Mesothelial cell of epicardium (in vitro differentiated cells): ENCODE measurements at places on chromosomes 6 and 20.

- peaks cover 54% of the 10 kb centered on the region for H3K4me1 ChIP-seq
- no peaks in the 10 kb centered on the region for H3K36me3 ChIP-seq
- peak overlapping the region; percentile 24 for H3K4me3 ChIP-seq
- no peaks in the 10 kb centered on the region for H3K27me3 ChIP-seq
Measured at GRCh38 chr6:128515550-128516513, 4.6 kb downstream of the PTPRK start.

DNA sequence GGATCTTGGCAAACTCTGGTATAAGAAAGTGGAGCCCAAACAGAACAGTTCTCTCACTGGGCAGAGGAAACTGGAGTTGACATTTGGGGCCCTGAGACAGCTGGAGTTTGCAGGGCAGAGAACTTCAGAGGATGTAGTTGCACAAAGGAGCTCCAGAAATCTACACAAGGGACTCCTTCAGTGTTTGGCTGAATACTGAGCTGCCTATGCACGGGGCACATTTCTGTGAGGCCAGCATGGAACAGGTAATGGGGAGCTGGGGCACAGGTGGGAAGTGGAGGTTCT, 169.3 kb downstream of the ANKRD60 start:
- H3K36me3 ChIP-seq, result no peaks in the 10 kb centered on the region
- H3K4me1 ChIP-seq, result peaks cover 4% of the 10 kb centered on the region
- H3K4me3 ChIP-seq, result no peak overlapping the region
- H3K27me3 ChIP-seq, result peaks cover 38% of the 10 kb centered on the region
- no peak for DNase-seq

DNA sequence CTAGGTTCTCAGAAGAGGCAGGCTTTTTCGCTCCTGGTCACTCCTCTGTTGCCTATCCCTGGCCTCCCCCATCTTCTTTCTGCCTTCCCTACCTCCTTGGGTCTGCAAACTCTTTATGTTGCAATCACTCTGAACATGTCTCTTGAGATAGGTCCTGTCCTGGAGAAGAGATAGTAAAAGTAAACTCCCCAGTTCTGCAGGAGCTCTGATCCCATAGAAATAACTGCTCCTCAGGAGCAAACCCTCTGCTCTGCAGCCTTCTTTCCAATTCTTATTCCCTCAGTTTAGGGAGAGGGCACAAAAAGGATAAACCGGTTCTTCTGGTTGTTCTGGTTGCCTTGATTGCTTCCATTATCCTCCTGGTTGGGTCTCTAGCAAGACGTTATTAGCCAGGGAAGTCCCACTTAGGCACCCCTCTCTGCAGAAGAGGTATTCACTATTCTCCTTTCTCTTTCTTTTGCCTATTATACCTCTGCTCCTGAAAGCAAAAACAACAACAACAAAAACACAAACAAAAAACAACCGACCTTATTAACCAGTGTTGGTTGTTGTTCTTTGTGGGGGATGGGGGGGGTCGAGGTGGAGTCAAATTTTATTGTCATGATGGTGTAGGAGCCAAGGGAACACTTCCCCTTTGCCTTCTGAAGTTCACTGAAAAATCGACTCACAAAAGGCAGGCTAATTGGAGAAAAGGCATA, 973 bp downstream of the TRIM38 start:
- no peak for DNase-seq
- peak overlapping the region; percentile 92 for H3K27ac ChIP-seq
- H3K4me1 ChIP-seq, result peaks cover 45% of the 10 kb centered on the region
- peaks cover 26% of the 10 kb centered on the region for H3K36me3 ChIP-seq

DNA sequence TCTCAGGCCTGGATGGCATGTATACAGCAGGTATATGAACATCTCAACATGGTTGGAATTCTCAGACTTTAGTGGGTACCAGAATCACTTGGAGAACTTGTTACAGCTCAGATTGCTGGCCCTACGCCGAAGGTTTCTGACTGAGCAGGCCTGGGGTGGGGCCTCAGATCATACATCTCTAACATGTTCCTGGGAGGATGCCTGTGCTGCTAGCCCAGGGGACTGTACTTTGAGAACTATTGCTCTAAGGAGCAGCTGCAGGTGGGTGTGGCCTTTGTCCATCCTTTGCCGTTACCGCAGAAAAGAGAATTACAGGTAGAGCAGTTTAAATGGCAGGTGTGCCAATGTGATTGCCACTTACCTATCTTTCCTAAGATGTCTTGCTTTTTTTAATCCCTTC, 310.5 kb upstream of the JAG1 start:
- no peak overlapping the region for H3K27ac ChIP-seq
- H3K27me3 ChIP-seq, result no peaks in the 10 kb centered on the region
- DNase-seq, result no peak
- H3K4me3 ChIP-seq, result no peak overlapping the region
- H3K4me1 ChIP-seq, result peaks cover 17% of the 10 kb centered on the region

DNA sequence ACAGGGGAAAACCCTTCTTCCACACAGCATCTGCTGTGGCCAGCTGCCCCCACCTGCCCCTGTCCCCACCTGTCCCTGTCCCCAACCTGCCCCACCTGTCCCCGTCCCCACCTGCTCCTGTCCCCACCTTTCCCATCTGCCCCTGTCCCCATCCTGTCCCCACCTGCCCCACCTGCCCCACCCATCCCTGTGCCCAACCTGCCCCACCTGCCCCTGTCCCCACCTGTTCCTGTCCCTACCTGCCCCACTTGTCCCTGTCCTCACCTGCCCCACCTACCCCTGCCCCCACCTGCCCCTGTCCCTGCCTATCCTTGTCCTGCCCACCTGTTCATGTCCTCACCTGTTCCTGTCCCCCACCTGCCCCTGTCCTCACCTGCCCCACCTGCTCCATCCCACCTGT, 6.4 kb upstream of the MYT1 start:
- no peaks in the 10 kb centered on the region for H3K36me3 ChIP-seq
- H3K27me3 ChIP-seq, result peaks cover 53% of the 10 kb centered on the region
- peaks cover 15% of the 10 kb centered on the region for H3K4me1 ChIP-seq
- DNase-seq, result no peak
- no peak overlapping the region for H3K27ac ChIP-seq
